HFFc6 (cell line): ENCODE measurements at places on chromosomes 2 and 18. TPM values are rescaled to one million over a fixed set of nuclear protein-coding genes. Genes with fewer than 3 reads are reported as not detected.

DNA sequence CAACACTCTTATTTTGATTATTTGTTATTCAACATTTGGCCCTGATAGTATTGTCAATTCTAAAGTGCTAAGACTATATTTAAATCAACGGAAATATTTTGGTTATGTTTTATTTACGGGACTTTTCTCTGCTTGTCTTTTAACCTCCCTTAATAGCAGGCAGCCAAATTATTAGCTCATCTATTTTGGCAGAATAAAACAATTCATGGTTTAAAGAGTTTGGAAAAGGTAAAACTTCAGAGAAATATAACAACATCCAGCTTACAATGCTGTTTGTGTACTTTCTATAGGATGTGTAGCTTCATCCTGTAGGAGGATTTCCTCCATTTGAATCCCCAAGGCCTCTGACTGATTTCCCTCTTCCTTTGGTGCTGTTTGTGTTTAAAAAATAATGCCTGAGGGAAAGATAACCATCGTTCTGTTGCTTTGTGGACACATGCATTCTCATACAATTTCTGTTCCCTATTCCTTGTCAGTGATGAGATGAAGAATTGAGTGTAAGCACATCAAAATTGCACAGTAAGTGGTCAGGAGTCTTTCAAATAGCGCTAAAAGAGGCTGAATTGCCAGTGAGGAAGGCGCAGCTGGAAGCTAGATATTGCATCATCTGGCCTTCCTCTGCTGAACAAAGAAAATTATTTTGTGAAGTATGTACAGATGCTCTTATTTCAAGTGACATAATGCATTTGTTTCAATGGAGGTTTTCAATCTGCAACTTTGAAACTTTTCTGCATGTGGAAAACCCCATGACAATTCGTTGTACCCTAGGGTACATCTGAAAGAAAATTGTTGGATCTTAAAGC, 80.3 kb downstream of the CD28 start:
- DNase-seq, result no peak

- DNase-seq, result no peak
Measured at GRCh38 chr2:234495251-234496054, 1.4 kb downstream of the ARL4C start.

GRCh38 chr18:36711813-36712444, 116.9 kb downstream of the TPGS2 start:
- DNase-seq, result peak; percentile 84

SP140L gene
- total RNA-seq, result 19.9 to 22.3 TPM (median 21.7 TPM) in 3 replicates

MAPRE3 gene
- total RNA-seq, result 17.9 to 22.2 TPM (median 19.9 TPM) in 3 replicates
